Stimulated activated CD4-positive, alpha-beta T cell treated with anti-CD3 and anti-CD28 coated beads, Interleukin-1b, Interleukin-23, amount 100 ng/mL, for 1 hour (primary cell): ENCODE measurements at places on chromosomes 3 and 15.
A peak's percentile ranks its signal among the peaks of the same experiment; 100 is the strongest.

DNA sequence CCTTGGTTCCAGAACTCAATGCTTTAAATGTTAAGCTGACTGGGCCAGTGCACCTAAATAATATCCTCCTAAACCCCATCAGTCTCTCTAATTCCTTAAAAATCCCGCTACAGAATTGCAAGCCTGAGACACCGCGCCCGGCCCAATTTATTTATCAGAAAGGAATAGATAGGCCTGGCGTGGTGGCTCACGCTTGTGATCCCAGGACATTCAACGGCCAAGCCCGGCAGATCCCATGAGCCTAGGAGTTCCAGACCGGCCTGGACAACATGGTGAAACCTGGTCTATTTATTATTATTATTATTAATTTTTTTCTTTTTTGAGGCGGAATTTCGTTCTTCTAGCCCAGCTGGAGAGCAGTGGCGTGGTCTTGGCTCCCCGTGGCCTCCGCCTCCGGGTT, 28.0 kb upstream of the TUBGCP5 start:
- DNase-seq: no peak

GRCh38 chr3:118533676-118534075, 501.0 kb downstream of the IGSF11 start:
- DNase-seq: no peak

GRCh38 chr3:54538346-54538745, 389.5 kb downstream of the LRTM1 start:
- DNase-seq: no peak

DNA sequence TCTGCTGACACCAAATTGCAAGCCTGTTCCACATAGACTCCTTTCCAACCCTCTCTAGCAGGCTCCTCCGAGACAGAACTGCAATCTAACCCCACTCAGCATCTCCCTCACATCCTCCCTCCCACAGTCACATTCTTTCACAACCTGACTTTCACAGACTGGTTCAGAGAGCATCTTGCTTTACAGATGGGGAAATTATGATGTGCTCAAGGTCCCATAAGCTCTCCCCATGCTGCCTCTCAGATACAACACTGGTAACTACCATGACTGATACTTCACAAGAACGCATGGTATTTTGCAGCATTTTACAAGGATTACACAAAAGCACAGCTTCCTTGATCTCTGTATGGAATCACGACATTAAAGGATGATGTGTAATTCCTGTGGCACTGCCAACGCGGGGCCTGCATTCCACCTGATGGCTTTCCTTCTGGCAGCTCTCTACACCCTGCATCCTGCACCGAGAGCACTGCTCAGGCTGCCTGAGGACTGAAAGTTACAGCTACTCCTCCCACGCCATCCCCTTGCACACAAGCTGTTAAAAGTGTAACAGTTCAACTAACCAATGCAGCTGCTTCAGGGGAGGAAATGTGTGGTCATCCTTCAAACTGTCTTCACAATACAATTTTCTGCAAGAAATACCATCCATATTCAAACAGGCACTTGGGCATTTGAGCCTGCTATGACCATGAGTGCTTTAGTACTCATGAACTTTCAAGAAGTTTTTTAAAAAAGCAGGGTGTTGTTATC, 27.6 kb downstream of the TBC1D2B start:
- DNase-seq: no peak

DNA sequence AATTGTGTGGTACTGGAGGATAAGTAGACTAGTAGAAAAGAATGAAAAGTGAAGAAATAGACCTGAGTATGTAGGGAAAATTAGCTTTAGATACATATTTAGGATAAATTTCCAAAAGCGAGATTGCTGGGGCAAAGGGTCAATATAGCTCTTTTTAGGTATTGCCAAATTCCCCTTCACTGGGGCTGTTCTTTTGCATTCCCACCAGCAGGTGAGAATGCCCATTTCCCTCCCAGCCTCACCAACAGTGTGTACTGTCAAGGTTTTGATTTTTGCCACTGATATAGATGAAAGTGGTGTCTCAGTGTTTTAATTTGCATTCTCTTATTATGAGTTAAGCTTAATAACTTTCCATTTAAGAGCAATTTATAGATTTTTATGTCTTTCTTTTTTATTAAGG, 35.7 kb upstream of the BHLHE40 start:
- DNase-seq: no peak

DNA sequence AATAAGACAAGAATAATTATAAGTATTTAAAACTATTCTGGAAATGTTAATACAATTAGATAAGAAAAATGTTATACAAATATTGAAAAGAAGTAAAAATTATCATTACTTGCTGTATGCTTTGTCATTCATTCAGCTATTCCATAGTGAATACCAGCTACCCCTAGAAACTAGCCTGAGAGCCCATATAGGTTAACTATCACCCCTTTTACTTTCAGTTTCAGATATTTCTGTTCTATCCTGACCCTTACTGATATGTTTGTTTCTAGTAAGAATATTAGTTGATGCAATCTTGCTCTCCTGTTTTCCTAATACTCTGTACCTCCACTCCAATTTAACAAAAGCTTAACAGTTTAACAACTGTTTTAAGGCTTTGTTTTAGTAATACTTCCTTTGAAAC, 31.6 kb downstream of the FAM227B start:
- no peak for DNase-seq

- no peak for DNase-seq
These were observed 283.0 kb upstream of the VEPH1 start for GRCh38 chr3:157786211-157786610.

GRCh38 chr3:43185274-43185982, 79.5 kb upstream of the POMGNT2 start:
- no peak for DNase-seq

DNA sequence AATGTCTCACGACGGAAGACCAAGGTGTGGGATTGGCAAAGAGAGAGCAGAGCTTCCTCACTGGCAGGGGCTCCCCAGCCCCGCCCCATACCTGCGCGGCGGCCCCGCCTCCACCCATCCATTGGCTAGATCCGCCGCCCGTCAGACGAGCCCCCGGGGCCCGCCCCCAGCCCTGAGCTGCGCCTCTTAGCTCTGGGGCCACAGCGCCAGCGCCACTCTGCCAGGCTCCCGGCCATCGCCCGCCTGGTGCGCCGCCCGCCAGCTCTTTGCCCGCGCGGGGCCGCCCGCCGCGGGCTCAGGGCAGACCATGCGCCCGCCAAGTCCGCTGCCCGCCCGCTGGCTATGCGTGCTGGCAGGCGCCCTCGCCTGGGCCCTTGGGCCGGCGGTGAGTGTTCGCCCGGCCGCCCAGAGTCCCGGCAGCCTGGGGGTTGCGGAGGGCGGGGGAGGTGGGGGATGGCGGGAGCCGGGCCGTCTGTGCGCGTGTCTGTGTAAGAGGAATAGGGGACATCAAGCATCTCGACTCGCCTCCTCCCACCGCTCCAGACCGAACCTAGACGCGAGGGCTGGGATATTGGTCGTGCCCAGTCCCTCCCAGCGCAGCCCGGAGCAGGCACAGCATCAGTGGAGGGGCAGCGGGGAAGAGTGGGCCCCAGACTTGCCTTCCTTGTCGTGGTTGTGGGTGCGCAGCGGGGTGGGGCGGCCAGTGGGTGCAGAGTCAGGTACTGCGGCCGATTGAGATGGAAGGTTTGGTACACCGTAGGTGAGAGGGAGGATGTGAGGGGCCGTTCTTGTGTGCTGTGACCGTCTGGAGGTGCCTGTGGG, at the start of gene VIPR1:
Gene VIPR1 (plus strand): TSS at position 215 of the 822 bp plus-strand sequence. CDS start 93 bp downstream, at position 308.
- peak; percentile 86 for DNase-seq

- DNase-seq: no peak
These were observed 75.4 kb downstream of the HERC2 start for GRCh38 chr15:28246605-28247004.

GRCh38 chr3:59143447-59143846, 93.6 kb upstream of the CFAP20DC start:
- DNase-seq: no peak

GRCh38 chr3:63624941-63625560, 27.4 kb upstream of the SNTN start:
- DNase-seq: no peak

DNA sequence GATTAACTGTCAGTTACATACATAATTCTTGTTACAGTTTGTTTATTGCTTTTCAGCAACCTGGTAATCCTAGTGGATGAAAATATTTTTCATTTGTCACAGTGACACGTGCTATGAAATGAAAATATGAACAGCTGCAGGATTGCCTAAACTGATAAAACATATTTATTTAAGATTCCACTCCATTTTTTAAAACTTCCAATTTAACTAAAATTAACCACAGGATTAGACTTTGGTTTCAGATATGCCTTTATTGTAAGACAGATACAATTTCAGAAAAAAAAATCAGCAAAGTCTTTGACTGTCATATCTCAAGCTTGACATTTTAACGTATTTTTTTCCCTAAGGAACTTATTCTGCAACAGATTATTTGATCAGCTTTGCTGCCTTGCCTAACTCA, 550.7 kb downstream of the ROBO1 start:
- DNase-seq: no peak

DNA sequence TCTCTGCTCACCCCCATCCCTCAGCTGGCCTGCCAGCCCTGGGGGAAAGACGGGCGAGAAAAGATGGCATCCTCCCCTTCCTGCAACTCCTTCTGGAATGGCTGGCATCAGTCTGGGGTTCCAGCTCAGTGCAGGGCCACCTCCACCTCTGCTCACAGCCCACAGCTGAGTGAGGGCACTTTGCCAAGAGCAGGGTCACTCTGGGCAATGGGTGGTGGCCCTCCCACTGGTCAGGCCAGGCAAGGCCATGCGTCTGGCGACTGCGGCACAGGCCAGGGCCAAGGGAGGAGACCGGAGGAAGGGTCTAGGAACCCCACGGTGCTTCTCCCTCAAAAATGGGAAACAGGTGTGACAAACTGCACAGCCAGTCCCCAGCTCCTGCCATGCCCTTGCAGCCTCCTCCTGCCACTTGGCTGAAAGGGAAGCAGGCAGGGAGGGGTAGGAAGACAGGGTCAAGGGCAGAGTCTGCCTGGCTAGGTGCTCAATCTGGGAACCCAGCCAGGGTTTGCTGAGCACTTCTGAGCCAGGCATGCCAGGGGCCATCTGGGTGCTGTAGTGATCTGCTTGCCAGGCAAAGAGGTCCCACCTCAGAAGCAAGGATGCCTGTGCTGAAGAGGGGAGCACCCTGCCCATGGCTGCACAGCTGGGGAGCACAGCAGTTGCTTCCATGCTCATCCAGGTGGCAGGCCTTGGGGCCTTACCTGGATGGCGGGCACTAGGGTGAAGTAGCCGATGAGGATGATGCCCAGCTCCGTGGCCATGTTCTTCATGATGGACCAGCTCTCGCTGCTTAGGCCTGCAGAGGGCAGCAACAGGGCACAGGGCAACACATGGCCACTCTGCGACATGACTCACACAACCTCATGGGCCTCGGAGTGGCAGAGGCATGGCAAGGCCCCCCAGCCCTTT, 41.2 kb downstream of the PTPN23 start:
- no peak for DNase-seq

GRCh38 chr3:194767446-194768207, 81.9 kb downstream of the FAM43A start:
- no peak for DNase-seq

- no peak for DNase-seq
These were observed 420.5 kb upstream of the NAALADL2 start for GRCh38 chr3:174438501-174439145.

GRCh38 chr15:67004142-67004541, 61.3 kb upstream of the SMAD3 start:
- no peak for DNase-seq

DNA sequence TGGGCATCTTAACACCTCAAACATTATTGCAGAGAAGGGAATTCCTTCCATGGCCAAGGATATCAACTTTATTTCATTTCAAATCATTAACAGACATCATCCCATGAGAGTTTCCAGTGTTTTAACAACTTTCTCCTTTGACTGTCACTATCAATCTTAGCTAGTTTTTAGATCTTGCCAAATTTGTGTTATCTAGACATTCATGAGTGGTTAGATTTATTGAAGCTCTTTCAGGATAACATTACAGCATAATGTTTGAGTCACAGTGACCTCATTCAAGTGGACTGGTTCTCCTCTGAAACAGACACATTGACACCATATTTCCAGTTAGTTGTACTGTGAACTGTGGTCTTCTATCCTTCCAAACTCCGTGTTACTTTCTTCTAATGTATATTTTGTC, 8.6 kb upstream of the TNFAIP8L3 start:
- DNase-seq: no peak

DNA sequence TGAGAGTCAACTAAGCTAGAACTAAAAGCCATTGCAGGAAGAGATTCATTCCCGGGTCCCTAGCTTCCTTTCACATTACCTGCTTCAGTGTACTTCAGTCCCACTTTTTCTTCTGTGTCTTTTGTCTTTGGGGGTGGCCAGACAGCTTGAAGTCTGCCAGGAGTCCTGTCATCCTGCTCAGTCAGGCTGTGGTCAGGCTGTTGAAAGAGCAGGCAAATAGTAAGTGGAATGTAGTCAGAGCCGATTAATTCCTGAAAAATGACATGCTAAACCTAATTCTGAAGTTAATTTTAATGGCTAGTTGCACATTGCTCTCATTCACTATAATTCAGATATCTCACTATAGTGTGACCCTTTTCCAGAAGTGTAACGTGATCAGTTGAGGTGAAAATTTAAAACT, 129.6 kb downstream of the FMN1 start:
- no peak for DNase-seq

GRCh38 chr3:13801361-13802204, 78.3 kb downstream of the WNT7A start:
- no peak for DNase-seq

GRCh38 chr3:159025733-159026132, 223.9 kb downstream of the MFSD1 start:
- no peak for DNase-seq

DNA sequence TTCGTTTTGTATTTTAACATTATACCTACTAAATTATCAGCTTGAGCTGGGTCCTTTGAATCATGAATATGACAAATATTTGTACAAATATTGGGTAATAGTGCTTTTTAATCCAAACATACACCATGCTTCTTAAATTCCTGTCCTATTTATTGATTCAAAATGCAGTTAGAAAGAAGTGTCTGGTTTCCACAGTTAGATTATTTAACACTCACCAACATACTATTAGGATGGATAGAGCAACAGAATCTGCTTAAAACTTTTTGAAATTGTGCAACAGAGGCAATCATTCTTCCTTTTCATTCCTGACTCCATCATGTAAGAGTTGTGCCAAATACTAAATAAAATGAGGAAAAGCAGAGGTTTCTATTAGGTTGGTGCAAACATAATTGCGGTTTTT, 281.2 kb downstream of the LSAMP start:
- no peak for DNase-seq

- no peak for DNase-seq
These were observed at the start of gene CDHR4 for GRCh38 chr3:49799761-49800160. Gene CDHR4 (minus strand): TSS chr3:49799873. CDS start chr3:49799812, 61 bp downstream.

DNA sequence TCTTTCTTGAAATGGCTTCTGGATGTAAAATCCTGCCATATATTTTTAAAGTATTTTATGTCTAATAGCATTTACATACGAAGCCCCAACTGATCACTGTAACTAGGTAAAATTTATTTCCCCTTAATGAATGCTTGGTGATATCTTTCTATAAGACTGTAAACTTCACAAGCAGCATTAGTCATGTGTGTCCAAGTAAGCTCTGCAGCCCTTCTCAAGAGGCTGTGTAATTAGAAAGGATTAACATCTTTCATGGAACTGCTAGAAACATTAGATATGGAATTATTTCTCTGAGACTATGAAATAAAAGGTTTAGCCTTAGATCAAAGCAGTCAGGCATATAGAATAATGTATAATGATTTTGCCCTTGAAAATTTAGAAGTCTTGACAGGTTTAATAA, 143.3 kb downstream of the EPHA3 start:
- DNase-seq: no peak

- no peak for DNase-seq
These were observed 241.5 kb upstream of the WNT5A start for GRCh38 chr3:55728461-55729100.
